Fibroblast of the conjunctiva (primary cell): ENCODE measurements at places on chromosomes 1 and 21.
A peak's percentile ranks its signal among the peaks of the same experiment; 100 is the strongest.

DNA sequence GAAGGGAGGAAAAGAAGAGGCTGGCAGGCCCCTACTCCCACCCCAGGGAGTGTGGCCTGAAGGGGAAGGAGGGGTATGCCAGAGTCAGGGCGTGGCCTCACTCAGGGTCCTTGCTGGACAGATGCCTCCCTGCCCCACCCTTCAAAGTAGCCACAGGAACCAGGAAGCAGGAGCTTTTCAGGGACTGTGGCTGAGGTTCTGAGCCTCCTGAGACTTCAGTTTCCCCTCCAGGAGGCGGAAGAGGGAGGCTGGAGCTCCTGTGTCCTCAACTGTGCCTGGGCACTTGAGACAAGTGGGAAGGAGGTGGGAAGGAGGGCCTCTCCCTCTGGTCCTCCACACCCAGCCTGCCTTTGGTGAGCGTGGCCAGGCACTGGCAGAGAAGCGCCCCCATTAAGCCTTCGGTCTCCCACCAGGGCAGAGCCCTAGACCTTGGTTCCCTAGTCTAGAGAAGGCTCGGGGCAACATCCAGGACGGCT lies 5.3 kb downstream of the CELSR2 start:
- no peak for DNase-seq

GRCh38 chr1:231165371-231165770 lies 3.5 kb downstream of the TRIM67 start:
- no peak for DNase-seq

DNA sequence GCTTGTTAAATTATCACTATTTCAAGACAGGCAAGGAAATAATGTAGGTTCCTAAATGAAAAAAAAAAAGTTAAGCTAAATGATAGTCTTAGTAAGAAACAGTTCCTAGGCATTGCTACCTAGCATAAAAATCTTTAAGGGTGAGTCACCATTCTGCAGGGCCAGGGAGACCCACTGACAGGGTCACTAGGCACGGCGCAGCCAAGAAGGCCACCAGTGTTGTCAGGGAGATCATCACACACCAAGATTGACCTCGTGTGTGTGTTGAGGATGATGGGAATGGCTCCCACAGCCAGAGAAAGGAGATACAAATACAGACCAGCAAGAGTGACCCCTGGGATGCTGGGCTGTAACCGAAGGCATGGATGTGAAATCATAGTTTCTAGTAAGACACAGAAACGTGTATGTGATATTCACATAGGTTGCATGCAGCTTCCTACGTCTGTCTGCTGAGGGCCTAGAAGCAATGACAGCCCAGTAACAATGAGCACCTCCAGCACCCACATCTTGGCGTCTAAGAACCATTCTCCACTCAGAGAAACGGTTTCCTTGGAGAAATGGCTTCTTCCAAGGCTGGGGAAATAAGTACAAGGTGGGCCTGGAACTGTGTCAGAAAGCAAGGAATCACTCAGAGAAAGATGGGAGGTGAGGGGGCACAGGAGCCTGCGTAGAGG lies 29.1 kb downstream of the RIPK4 start:
- no peak for DNase-seq

DNA sequence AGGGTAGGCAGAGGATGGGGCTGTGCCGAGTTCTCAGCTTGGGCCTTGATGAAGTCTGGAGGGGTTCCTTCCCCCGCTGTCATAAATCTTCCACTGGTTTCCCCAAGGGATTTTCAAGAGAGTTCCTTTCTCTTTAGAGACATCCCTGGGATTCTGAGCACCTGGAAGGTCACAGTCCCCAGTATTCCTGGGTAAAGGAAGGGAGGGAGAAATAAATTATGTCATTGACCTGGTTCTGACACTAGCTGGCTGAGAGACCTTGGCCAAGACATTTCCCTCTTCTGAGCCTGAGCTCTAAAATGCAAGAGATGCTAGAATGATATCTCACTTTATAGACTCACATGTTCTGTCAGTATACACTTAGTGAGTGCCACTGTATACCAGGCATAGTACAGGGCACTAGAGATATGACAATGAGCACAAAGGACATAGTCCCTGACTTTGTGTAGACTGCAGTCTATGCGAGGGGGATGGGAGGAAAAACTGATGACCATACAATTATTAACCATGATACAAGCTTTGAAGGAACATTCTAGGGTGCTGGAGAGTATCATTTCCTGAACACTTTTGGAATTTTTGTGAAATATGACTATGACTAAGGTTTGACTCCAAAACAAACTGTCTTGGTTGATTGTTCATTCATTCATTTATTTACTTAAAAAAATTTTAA lies 165.8 kb upstream of the JUN start:
- DNase-seq, result no peak

GRCh38 chr21:38957575-38958322 lies 152.0 kb downstream of the ETS2 start:
- DNase-seq, result no peak

- DNase-seq, result no peak
Measured at GRCh38 chr1:202809597-202810159, 1.1 kb upstream of the PCAT6 start.

DNA sequence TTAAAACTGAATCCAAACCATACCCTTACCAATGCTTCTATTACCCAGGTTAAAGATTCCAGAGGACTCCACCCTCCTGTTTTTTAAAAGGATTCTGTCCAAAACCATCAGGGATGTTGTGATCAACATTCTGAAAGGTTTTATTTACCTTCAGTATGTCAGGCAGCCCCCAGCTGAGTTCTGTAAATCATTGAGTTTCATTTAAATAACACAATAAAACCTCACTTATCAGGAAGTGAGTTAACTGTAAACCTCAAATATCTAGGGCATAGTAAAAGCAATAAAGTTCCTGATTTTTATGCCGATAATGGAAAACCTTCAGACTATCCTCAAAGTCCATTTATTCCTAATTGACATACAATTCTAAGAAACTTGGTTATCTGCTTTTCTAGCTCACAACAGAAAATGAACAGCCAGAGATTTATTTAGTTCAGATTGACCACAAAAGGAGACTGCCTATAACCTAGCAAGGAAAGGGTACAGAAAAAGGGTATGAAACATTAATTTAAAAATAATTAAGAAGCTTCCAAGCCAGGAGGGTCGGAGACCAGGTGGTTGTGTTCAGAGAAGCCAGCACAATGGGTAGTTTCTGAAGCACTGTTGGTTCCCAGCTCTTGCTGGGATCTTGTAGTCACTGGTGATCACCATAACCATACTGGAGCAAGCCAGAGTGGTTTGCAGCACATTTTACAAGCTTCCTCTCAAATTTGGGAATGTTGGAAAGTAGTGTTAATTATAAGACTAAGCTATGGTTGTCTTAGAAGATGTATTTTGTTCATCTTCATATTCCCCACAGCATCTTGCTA lies 336.4 kb upstream of the FMN2 start:
- DNase-seq, result no peak

GRCh38 chr21:19148056-19148455 lies 744.5 kb upstream of the TMPRSS15 start:
- no peak for DNase-seq

DNA sequence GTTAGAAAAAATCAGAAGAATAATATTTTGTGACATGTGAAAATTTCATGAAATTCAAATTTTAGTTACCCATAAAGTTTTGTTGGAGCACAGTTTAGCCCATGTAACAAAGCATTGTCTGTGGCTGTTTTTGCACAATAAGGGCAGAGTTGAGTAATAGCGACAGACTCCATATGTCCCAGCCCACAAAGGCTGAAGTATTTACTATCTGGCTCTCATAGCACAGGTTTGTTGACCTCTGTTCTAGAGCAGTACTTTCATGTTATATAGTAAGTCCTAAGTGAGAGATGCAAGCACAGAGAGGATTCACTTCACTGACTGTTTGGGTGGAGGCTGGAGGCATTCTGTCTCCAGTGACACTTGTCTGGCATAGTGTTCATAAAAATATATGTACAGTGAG lies 6.8 kb downstream of the LAMC1 start:
- no peak for DNase-seq

- no peak for DNase-seq
Measured at GRCh38 chr21:46557469-46557868, 47.4 kb downstream of the S100B start.

GRCh38 chr1:181818459-181818858 lies 243.1 kb downstream of the ZNF648 start:
- no peak for DNase-seq

DNA sequence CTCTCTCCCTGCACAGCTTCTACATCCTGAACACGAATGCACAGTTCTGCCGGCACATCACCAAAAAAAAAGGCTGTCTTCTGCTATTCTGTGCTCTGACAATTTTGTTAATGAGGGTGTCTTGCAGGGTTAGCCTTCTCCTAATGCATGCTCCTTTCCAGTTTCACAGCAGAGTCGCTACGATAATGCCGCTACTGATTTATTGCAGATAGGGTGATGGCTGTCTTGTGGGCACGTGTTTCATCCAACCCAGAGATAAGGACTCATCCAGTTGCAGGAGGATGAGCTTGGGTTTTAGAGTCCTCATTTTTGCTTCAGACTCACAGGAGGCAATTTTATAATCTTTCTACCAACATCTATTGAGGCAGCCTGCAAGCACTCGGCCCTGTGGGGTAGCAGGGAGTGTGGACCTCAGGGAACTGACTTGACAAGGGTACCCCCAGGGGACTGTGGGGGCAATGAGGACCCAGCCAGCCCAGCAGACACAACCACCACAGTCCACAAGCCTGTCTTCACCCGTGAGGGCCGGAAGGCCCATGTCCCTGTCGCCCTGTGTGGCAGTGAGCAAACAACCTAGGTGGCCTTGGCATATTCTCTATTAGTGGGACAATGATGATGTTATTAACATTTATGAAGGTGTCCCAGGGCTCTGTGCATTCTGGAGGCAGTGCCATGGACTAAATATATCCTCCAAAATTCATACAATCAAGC lies 15.4 kb upstream of the UTS2 start:
- DNase-seq, result no peak

DNA sequence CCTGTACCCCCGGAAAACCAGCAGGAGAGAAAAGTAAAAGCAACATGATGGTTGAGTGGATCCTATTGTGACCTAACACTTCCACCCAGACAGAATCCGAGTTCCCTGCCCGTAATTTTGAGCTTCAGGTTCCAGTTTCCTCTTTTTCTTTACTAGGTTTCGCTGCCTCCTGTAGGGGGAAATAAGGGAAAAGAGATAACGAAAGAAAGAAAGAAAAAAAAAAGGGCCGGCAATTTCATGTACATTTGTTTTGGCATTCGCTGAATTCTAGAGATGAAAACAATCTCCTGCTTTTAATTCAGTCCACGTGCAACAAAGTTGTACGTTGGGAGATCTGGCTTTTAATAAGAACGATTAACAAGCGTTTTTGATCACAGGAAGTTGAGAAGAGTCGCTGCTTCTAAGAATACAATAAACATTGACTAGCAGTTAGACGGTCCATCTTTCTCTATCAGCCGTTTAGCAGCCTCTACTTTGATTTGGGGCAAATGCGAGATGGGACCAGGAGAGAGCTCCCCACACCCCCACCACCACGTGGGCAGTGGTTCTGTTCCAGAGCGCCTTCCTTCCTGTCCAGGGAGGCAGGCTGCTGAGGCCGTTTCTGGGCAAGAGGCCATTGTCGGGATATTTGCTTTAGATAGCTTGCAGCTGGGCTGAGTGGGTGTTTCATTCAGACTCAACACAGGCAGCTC lies 155.9 kb upstream of the RUNX1 start:
- DNase-seq, result peak; percentile 89

DNA sequence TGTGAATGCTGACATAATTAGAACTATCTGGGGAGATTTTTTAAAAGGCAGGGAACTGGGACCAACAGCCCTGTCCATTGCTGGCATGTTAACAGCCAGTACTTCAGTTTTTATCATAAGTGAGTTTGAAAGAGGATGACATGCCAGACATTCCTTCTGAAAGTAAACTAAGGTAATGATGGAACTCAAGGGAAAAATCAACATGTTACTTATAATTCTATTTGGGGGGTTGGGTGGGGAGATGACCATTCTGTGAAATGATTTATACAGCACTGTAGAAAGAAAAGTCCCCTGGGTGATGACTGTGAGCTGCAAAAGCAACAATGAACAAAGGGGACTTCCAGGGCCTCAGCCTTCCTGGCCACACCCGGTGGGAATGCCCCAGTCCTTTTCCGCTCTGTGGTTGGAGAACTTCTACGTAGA lies 5.4 kb upstream of the LAMC2 start:
- peak; percentile 75 for DNase-seq

- DNase-seq, result peak; percentile 17
Measured at GRCh38 chr1:103496014-103496635, 29.4 kb upstream of the RNPC3 start.

GRCh38 chr1:92957030-92957734 lies 4.1 kb downstream of the DIPK1A start:
- no peak for DNase-seq

DNA sequence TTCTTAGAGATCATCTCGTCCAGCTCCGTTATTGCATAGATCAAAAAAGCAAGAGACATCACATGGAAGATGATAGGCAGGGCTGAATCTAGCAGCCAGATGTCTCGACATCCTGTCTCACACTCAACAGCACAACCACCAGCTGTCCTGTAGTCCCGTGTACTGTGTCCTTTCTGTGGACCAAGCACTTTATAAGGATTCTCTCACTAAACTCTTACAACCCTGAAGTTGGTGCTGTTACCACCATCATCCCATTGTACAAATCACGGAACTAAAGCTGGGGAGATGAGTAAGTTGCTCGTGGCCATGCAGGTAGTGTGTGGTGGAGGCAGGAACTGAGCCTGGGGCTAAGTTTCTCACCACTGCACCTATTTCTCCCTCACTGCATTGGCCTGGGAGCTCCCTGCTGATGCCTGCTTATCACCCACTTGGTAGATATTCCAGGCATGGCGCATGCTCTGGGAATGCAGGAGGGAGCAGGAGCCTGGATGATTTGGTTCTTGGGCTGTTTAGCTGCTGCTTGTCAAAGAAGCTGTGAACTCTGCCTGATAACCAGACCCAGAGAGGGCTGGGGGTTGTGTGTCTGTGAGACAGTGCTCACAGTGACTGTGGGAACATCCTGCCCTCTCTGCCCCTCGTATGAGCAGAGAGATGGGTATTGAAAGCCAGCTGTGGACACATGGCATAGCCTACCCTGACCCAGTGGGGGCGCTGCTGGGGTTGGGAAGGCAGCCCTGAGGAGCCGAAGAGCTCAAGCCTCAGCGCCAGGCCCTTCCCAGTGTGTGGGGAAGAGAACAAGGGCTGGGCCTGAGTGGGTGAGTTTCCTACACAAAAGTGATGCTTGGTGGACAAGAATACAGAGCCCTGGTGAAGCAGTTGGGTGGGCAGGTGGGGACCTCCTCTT lies 13.6 kb downstream of the PPFIA4 start:
- no peak for DNase-seq

GRCh38 chr1:92503926-92504285 lies 17.2 kb upstream of the GFI1 start:
- no peak for DNase-seq

DNA sequence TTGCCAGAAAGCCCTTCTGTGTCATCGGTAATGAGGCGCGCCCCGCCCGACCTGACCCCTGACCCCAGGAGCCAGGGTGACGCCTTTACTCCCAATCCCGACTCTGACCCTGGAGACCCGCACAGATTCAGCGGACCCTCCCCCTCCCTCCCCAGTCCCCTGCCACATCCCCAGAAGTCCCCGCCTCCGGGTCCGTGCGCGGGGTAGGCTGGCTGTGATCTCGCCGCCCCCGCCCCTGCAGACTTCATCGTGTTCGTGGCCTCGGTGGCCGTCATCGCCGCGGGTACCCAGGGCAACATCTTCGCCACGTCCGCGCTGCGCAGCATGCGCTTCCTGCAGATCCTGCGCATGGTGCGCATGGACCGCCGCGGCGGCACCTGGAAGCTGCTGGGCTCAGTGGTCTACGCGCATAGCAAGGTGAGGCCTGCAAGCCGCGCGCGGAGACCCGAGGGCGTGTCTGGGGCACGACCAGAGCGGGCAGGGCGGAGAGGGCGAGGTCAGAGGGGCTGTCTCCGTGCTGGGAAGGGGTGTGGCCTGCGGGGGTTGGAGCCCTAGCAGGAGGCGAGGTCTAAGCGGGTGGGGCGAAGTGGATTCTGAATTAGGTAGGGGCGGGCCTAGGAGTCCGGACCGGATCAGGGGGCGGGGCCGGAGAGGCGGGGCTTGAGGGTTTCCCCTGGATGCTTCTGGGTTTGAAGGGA lies 34.8 kb downstream of the KCNQ4 start:
- DNase-seq, result no peak
